Activated CD4-positive, alpha-beta T cell treated with anti-CD3 and anti-CD28 coated beads for 36 hours (primary cell): ENCODE measurements at places on chromosomes 7 and 10.

- DNase-seq, result no peak
Observed at GRCh38 chr10:44921506-44921905, 10.4 kb downstream of the TMEM72 start.

GRCh38 chr7:87038993-87039690 lies 20.3 kb downstream of the ELAPOR2 start:
- no peak for DNase-seq

DNA sequence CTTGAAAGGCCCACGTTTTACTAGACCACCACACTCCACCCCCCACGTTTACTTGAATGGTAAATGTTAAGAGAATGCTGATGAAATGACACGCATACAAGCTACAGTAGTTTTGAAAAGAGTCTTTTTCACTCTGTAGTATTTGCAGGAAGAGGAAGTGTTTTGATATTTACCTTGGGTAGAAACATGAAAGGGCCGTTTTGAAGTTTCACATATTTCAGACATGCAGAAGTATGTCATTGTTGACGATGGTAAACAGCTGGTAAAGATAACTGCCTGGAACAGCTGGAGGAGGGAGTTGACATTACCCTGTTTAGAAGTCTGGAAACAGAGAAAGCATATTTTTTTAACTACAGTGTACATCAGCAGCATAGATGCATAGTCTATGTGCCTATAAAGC lies 160.7 kb downstream of the NXPH1 start:
- no peak for DNase-seq

DNA sequence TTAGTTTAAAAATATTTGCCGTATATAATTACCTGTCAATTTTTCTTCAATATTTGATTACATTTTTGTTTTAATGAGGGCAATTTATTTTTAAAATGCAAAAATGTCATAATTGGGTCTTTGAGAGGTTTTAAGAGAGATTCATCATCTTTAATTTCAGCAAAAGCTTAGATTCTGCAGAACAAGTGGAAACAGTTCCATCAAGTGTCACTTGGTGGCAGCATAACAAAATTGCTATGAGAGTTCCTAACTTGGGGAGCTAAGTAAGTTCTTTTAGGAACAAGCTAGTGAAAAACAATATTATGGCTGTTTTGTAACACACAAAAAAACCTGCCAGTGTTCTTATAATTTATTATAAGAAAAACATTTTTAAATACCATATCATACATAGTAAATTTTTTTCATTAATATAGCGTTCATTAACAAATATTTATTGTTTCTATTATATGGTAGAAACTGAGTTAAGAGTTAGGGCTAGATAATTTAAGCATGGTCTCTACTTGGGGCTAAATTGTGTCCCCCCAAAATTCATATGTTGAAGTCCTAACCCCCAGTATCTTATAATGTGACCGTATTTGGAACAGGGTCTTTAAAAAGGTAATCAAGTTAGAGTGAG lies 155.2 kb downstream of the MAGI2 start:
- peak; percentile 4 for DNase-seq

DNA sequence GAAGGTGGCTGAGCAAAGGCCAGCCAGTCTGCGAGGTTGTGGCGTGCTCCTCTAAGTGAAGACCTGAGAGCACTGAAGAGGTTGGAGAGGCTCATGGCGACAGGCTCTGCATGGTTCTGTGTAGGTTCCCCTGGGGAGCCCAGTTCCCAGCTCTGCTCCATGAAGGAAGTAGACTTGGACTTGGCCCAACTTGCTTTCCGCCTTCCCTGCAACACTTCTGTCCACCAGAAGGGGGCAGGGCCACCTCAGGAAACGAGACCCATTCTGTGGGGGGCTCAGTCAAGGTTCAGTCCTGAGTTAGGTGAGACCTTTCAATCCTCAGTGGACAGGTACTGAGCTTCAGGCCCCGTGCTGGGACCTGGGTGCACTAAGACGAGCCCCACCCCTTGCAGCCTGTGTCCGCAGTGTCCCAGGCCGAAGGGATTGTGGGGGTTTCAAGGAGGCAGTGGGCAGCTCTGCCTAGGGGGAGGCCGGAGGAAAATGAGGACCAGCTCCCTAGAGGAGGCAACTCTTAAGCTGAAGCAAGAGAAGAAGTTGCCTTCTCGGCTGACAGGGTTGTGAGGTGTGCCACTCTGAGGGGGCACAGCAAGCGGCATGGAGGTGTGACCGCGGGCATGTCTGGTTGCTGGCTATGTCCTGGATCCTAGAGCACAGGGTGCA lies 15.0 kb upstream of the PCBD1 start:
- DNase-seq, result peak; percentile 56

DNA sequence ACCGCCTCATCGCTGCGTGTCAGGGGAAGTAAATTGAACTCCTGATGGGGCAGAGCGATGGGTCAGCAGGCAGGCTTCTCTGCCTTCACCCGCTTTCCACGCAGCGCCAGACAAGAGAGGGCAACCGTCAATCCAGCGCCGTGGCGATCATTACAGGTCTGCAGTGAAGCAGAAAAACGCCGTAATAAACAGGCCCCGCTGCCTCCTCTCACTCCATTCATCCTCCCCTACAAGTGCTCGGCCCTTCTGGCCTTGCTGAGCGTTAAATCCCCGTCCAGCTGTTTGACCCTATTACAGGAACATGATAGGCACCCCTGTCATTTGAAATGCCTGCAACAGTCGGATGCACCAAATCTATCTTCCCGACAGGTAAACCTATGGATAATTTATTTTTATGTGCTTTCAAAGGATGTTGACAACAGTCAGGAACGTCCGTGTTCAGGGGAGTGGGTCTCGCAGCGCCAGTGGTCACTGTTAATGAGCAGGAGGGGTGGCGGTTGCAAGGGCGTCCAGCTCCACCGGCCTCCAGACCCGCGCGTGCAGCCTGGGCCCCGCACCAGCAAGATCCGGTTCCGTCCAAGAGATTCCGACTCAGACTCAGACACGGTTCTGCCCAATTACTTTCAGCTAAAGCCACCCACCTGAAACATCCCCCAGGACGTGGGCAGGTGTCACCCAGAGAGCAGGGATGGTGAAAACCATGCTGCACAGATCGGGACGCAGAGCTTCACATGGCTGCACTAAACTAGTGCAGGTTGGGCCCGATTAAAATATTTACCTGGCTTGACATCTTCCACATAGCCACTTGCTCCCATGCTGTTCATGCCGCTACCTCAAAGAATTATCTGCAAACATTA lies 508.0 kb upstream of the MGMT start:
- DNase-seq, result no peak

GRCh38 chr7:95365151-95365550 lies 31.0 kb downstream of the PON3 start:
- DNase-seq, result no peak

GRCh38 chr10:44517635-44518034 lies 132.7 kb upstream of the CXCL12 start:
- DNase-seq, result peak; percentile 17

DNA sequence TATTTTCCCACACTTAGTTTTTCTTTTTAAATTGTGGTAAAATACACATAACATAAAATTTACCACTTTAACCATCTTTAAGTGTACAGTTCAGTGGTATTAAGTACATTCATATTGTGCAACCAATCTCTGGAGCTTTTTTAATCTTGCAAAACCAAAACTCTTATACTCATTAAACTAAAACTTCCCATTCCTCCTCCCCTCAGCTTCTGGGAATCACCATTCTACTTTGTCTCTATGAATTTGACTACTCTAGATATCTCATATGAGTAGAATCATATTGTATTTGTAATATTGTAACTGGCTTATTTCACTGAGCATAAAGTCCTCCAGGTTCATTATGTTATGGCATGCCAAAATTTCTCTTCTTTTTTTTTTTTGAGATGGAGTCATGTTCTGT lies 86.4 kb upstream of the JAZF1 start:
- DNase-seq, result no peak

DNA sequence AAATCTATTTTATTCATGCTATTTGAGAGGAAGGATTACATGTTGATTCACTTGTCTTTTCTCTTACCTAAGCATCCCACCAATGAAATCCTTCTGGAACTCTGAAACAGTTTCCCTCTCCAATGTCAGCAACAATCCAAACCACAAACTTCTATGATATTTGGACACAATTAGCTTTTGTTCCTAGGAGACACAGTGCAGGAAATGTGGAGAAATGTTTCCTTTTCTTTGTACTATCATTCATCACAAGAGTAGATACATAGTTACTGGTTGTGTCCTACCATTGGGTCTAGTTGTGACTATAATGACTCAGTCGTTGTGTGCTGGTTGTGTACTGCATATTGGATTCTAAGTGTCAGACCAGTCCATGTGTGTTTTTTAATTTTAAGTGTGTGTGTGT lies 156.8 kb upstream of the MAGI2 start:
- no peak for DNase-seq

GRCh38 chr10:29877793-29878491 lies 181.4 kb downstream of the JCAD start:
- no peak for DNase-seq

DNA sequence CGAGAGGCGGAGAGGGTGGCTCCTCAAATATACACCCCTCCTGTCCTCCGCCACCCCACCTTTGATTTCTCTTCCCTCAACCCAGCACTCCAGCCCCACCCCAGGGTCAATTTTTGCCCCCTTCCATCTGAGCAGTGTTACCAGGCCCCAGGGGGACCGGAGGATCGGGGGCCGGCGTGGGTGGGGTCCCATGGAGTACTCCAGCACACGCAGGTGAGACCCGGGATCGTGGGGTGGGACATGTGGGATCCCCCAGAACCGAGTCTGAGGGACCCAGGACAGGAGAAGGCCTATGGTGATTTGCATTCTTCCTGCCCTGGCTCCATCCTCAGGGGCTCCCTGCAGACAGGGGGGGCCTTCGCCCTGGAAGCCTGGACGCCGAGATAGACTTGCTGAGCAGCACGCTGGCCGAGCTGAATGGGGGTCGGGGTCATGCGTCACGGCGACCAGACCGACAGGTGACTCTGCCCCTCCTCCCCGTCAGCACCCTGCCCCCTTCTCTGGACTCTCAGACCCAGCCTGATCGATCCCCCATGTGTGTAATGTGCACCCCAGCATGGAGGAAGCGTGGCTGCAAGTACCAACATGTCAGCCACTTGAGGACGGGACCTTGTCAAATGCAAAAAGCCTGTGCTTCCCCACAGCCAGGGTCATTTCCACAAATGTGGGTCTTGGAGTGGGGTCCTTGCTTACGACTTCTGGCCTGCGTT lies 744 bp downstream of the TRIP6 start:
- no peak for DNase-seq

- DNase-seq, result no peak
Observed at GRCh38 chr7:7146837-7147236, 35.5 kb upstream of the C1GALT1 start.

GRCh38 chr7:70707823-70708243 lies 424.1 kb upstream of the GALNT17 start:
- no peak for DNase-seq
